ENCODE measurements at places on chromosomes 5 and 9. TPM values are rescaled to one million over a fixed set of nuclear protein-coding genes. Genes with fewer than 3 reads are reported as not detected.

The KCNV2 gene
- total RNA-seq: not detected

The IRX2 gene
- total RNA-seq: 9.6 TPM

The RNF208 gene
- not detected for total RNA-seq

The HDAC3 gene
- 42.3 TPM for total RNA-seq

The MZB1 gene
- not detected for total RNA-seq

The CDKN2B-AS1 gene
- 11.7 TPM for total RNA-seq
